ENCODE measurements at places on chromosomes 11 and 22.

- DNase-seq: no peak
Observed at GRCh38 chr11:6615882-6616585, 3.2 kb downstream of the TPP1 start.

GRCh38 chr11:43164831-43165230 is 147.0 kb upstream of the API5 start:
- DNase-seq: no peak

DNA sequence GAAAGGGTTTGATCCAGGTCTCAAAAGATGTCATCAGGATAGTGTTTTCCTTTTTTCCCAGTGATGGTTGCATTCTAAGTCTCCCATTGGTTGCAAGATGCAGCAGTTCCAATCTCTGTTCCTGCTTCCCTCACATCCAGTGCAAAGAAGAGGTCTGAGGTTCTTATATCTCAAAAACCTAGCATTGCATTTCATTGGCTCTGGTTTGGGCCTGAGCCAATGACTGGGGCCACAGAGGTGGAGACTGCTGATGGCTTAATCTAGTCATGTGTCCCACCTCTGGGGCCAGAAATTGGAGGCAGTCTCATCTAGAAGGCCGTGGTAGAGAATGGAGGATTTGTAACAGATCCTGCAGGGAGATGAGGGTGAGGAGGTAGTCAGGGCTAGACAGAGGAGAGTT is 13.2 kb upstream of the MICAL2 start:
- no peak for DNase-seq

GRCh38 chr22:50670513-50670912 is 2.1 kb upstream of the SHANK3 start:
- DNase-seq: no peak

GRCh38 chr11:13468750-13469149 is 5.7 kb upstream of the BTBD10 start:
- DNase-seq: no peak

GRCh38 chr22:26398741-26399153 is 30.3 kb upstream of the ASPHD2 start:
- peak; percentile 72 for DNase-seq

DNA sequence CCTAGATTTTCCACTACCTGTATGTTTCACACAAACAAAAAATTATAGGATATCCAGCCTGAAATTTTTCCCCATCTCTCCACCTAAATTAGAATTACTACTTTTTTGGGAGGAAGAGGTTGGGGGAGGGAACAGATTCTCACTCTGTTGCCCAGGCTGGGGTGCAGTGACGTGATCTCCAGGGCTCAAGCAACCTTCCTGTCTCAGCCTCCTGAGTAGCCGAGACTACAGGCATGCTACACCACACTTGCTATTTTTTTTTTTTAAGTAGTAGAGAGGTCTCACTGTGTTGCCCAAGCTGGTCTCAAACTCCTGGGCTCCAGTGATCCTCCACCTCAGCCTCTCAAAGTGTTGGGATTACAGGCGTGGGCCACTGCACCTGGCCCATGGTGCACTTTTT is 9.5 kb downstream of the JAML start:
- peak; percentile 44 for DNase-seq

DNA sequence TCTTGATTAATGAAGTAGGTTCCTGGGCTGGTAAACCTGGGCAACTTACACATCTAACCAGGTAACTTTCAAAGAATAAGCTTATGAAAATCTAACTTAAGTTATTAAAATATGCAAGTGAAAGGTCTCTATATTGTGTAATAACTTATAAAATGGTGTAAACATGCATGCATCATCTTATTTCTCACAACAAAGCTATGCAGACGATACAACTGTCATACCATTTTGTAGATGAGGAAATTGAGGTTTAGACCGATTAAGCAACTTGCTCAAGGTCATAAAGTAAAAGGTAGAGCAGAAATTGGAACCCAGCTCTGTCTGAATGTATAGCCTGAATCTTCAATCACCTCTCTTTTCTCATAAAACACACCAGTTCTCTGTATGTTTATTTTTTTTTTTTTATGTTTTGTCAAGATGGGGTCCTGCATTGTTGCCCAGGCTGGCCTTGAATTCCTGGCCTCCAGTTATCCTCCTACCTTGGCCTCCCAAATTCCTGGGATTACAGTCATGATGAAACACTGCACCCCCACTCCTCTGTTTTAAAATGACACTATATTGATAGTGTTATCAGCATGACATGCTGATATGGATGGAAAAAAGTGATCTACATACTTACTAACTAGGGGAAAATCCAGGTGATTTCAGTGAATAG is 109.6 kb downstream of the SGSM3 start:
- no peak for DNase-seq

DNA sequence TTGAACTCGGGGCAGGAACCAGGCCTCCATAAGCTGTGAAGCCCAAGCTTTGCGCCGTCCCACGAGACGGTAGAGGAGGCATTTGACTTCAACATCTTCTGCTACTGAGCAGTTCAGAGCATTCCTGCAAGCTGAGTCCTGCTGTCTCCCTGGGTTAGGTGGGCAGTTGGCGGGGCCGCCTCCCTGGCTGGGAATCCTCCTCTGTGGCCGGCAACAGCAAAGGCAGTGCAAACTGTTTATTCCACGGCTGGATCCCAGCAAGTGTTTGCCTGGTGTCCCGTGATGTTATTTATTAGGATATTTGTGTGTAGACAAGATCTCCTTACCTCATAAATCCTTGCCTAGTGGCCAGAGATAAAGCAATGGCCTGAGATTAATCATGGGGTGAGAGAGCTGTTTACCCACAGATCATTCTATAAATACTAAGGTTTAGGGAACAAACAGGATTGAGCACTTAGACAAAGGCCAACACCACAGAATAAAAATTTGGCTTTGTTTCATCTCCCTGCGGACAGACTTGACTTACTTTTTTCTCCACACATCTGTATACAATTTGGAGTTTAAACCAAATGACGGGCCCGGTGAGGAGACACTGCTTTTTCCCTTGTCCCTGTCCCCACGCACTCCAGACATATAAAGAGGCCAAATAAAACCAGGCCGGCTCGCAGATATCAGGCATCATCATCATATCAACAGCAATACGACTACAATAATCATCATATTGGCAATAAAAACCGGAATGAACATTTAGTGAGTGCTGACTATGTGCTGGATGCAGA is 63.4 kb downstream of the NAT10 start:
- DNase-seq: no peak

GRCh38 chr22:23179381-23180299 is 669 bp upstream of the BCR start:
- DNase-seq: no peak

GRCh38 chr11:13119361-13119760 is 110.2 kb downstream of the RASSF10 start:
- DNase-seq: no peak

DNA sequence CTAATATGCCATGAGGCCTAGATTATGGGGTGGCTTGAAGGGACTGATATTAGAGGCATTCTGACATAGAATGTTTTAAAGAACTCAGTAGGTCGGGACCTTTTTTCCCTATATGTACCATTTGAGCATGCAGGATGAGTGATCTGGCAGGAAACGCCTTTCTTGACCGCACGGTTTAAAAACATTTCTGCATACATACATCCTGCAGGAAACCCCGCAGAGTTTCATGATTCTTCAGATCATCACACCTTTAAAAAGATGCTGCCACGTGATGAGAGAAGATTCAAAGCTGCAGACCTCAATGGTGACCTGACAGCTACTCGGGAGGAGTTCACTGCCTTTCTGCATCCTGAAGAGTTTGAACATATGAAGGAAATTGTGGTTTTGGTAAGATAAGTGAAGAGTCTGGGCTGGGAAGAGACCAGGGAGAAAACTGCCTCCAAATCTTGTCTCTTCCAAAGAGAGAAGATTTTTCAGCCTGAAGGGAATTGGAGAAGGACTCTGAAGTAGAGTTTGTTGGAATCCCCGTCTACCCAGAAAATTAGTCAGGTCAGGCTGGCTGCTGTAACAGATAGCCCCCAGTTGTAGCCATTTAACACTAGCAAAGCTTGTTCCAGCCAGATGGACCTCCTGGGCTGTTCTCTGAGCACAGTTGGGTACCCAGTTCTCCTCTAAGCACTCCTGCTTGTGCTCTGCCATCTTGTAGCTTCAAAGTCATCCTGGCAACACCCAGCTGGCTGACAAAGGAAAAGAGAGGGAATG is 7.4 kb downstream of the RCN1 start:
- no peak for DNase-seq

- DNase-seq: peak; percentile 62
Observed at GRCh38 chr22:21726650-21727049, 8.9 kb downstream of the YPEL1 start.

DNA sequence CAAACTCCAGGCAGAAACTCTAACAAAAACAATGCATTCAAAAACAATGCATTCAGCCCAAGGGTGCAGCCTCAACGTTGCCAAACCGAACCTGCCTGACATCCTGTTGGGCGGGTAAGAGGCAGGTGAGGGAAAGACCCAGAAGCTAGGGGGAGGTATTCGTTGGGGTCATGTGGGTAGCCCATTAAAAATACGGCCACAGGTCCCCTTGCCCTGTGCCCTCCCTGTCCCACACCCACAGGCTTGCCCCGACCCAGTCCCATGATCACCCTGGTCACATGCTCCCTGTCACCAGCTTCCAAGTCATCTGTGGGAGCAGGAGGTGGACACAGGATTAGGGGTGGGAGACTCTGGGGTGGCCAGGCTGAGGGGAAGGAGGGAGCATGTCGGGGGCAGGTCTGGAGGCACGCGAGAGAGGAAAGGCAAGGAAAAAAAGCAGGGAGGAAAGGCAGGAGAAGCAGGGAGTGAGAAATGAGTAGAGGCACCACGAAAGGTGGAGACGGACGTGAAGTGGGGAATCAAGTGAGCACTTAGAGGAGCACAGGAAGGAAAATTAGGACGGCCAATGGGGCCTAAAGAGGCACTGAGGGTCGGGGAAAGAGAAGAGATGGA is 683 bp downstream of the PLA2G6 start:
- peak; percentile 53 for DNase-seq

- no peak for DNase-seq
Observed at GRCh38 chr11:130216221-130216550, 56.6 kb downstream of the ST14 start.

DNA sequence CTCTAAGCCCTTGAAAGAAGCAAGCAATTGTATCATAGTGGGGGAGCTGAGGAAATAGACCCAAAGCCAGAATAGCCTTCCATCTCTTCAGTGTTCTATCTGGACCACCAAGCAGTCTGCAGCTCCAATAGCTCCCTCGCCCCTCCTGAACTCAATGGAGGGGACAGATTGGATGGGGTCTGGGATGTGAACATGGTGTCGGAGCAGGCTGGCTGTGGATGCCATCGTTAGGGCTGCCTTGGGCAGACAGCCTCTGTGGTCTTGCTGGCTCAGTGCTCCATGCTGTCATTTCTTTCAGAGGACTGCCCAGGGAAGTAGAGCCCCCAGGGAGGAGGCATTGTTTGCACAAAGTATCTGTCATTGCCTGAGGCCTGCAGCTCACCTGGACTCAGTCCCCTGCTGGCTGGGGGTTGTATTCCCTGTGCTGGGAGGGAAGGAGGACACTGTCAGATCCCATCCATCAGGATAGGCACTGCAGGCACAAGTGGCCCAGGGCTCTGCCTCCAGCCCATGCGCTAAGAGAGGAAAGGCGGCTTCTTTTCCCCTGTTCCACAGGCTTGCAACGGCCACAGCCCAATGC is 537.7 kb downstream of the BUD13 start:
- no peak for DNase-seq

GRCh38 chr22:44275631-44275995 is 37.1 kb downstream of the SHISAL1 start:
- DNase-seq: no peak
